ENCODE measurements at places on chromosomes 5 and 9.
A peak's percentile ranks its signal among the peaks of the same experiment; 100 is the strongest.

DNA sequence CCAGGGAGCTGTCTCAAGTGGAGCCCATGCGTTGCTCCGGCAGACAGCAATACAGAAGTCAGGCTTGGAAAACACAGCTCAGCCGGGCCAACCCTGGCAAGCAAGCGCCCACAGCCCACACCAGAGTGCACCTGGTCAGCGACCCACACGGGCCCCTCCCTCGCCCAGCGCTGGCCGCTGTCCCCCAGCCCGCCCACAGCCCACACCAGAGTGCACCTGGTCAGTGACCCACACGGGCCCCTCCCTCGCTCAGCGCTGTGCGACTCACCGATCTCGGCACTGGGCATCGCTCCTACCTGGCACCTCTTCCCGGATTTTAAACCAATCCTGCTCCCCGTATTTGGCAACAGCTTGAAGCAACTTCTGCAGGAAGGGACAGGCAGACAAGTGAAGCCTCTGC lies 12.8 kb downstream of the SNAPC4 start:
- DNase-seq: no peak

DNA sequence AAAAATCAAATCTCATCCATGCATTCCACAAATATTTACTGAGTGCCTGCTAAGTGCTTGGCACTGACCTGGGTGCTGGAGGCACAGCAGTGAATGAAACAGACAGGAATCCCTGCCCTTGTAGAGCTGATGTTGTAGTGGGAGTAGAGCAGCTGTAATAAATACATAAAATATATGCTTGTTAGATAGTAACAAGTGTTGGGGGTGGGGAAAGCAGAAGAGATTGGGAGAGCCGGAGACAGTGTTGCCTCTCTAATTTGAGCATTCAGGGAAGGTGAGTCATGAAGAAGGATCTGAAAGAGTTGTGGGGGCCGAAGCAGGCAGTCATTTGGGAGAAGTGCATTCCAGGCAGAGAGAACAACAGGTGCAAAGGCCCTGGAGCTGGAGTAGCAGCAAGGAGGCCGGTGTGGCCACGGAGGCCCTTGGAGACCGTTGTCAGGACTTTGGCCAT lies 97.9 kb downstream of the ZNF618 start:
- DNase-seq: no peak

DNA sequence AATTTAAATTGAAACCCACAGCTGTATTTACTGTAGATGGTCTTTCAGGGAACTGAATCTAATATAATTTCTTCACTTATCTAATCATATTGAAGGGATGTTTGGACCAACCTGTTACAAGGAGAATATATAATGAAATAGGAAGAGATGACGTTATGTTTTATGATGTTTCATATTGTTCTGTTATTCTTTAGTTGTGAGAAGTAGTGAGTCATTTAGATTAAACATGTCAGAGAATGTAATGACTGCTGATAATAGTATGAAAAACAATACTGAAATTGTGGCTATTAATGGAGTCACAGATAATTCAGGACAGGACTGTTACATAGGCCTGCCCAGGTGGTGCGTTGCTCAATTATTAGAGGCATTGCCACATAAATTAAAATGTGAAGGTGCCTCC lies 1993.4 kb downstream of the EFNA5 start:
- DNase-seq: no peak

GRCh38 chr9:83061036-83061435 lies 1.9 kb downstream of the RASEF start:
- DNase-seq: no peak

- DNase-seq: no peak
These were observed 201.5 kb upstream of the S1PR3 start for GRCh38 chr9:88789785-88790184.

- DNase-seq: no peak
These were observed 355.1 kb upstream of the RFX3 start for GRCh38 chr9:3880851-3881250.

- DNase-seq: peak; percentile 34
These were observed 133.8 kb upstream of the SLC24A2 start for GRCh38 chr9:19922476-19923118.

DNA sequence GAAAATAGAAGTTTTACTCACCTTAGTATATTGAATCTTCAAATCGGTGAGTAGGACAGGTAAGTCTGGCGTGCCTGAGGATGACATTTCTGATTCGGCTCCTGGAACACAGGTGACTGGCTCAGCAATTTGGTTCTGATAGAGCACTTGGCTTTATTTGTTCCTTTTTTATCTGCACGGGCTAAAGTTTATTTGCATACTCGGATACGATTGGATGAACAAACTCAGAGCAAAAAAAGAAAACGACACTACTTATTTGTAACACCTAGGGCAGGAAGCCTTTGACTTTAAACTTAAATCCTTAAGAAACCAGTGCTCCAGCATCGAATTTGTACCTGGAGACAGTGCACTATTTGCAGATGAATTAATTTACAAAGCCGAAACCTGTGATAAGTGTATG lies at the start of gene ALDH1A1:
TSS of gene ALDH1A1 (minus strand) at position 140 of the 400 bp plus-strand sequence. CDS start at position 87, 53 bp downstream.
- DNase-seq: peak; percentile 45

Data from NCI-H460 (cell line).